ENCODE measurements at places on chromosomes 11 and 22. TPM values are rescaled to one million over a fixed set of nuclear protein-coding genes. Genes with fewer than 3 reads are reported as not detected.

Gene OR52I2
- not detected for total RNA-seq

Gene SYT8
- total RNA-seq = not detected

Gene SNX19
- total RNA-seq = 55.0 TPM

Gene PHF21B
- not detected for total RNA-seq

Gene TBX1
- total RNA-seq = 1.2 TPM

Gene CHST1
- 0.18 TPM for total RNA-seq

Gene BRD1
- 17.8 TPM for total RNA-seq

Gene CRYBB3
- total RNA-seq = not detected

Gene PRRG4
- not detected for total RNA-seq

Gene KRTAP5-1
- total RNA-seq = not detected

DNA sequence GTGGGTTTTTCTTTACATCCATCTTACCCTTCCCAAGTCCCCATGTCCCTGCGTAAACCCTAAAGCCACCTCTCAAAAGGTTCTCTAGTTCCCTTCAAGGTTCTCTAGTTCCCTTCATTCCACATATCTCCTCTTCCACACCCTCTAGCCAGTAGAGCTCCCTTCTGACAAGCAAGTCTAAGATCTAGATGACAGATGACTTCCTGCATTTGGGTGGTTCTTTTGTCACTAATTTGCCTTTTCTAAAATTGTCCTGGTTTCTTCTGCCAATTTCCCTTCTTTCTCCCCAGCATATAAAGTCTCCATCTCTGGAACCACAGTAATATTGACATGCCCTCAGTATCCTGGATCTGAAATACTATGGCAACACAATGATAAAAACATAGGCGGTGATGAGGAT, 7.8 kb downstream of the CD3E start:
- no peak for DNase-seq

GRCh38 chr11:46457021-46457420, 65.4 kb upstream of the CHRM4 start:
- DNase-seq = no peak

DNA sequence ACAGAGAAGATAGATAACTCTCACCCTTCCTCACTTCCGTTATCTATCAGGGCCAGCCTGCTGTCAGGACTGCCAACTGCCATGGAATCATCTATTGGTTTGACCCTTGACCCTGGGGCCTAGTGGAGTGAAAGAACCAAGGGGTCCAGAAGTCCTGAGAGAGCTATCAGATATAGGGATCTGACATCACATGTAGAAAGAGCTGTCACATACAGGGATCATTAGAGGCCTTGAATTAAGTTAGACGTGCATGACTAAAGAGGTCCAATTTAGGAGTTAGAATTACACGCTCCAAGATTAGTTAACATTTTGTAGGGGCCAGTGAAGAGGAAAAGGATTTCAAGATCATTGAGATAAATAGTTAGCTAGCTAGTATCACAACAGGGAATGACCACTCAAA, at the start of gene TMEM225:
Gene TMEM225 (minus strand): TSS at position 101 of the 400 bp plus-strand sequence. CDS start 245 bp downstream, outside the sequence.
- no peak for DNase-seq

DNA sequence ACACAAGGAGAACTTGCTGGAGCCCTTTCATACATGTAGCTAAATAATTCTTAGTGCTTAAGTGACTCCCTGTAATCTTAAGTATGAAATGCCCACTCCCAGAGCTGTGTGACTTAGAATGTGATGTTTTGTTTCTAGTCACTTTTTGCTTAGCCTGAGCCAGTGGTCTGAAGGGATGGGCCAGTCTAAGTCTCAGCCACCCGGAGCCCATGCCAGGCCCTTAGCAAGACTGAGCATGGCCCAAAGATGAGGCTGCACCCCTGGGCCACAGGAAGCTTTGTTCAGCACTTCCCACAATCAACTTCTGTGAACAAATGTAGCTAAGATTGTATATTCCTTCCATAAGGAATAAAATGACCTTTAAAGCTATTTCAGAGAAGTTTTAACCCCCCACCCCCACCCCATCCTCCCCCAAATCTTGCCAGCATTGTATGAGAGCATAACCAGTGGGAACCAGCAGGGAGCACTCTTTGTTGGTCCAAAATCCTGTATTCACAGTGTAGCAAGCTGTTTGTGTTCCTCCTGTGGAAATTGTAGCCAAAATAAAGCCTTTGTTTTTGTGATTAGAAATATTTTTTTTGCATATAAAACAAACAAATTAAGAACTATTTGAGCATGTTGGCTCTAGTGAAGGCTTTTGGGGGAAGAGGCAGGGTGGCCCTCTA, 73.8 kb upstream of the GAL start:
- peak; percentile 8 for DNase-seq

GRCh38 chr11:8871171-8871775, 39.7 kb upstream of the AKIP1 start:
- peak; percentile 90 for DNase-seq

- no peak for DNase-seq
Measured at GRCh38 chr11:107370390-107370789, 87.2 kb downstream of the CWF19L2 start.

GRCh38 chr22:36125434-36125833, 35.1 kb downstream of the APOL3 start:
- DNase-seq = no peak

- DNase-seq = no peak
Measured at GRCh38 chr11:63503492-63503891, 2.4 kb upstream of the LGALS12 start.

DNA sequence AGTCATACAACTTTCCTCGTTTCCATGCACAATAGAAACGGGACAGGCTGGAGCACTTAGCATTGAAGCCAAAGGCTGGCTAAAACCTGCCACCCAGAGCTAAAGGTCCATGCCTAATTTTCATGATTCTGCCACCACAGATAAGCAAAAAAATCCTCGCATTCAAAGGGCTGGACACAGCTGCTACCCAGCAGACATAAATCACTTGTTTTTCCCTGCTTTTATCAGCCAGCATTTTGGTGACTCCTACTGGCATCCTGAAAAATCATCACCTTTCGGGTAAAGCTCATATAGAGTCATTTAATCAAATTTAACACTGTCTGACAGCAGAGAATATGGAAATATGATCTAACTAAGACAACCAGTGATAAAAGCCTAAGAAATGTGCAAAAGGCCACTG, 37.9 kb downstream of the ALG9 start:
- peak; percentile 35 for DNase-seq

DNA sequence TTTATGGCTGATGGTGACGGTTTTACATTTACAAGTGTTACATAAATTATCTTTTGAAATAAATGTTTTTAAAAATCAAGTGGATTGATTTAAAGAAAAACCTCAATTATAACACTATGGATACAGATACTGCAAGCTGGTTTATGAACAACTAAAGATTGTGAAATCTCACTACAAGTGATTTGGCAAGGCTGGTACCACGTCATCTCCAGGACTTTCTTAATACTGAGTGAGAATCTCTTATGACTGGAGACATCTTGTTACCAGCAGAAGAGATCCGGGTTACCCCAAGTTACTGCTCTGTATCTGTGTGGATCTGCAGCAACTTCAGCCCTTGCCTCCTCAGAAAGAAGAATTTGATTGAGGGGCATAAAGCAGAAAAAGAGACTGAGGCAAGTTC, 452.9 kb downstream of the MN1 start:
- DNase-seq = peak; percentile 26

DNA sequence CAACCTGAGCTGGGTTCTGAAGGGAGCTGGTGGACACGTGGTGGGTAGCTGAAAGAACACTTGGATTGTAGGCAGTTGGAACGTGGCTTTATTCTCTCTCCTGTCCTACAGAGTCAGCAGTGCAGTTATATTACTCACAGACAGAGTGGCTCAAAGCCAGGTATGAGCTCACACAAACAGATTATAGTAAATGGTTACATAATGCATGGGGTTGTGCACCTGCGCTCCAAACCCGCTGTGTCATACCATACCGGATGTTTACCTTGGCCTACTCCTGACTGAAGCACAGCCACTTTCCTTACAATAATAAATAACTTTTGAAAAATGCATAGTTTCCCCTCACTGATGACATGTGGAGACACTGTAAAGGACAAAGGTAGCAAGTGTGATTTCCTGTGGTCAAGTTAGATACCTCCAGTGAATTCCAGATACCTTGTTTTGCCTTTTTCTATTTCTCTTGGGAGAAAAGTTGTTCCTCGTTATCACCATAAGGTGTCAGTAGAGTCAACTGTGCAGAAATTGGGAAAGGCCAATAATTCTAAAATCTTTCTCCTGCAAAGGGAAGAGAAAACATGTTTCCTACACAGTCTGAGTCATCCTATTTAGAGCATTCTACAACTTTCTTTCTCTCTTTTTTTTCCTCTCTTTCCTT, 13.5 kb downstream of the MS4A6A start:
- DNase-seq = no peak

DNA sequence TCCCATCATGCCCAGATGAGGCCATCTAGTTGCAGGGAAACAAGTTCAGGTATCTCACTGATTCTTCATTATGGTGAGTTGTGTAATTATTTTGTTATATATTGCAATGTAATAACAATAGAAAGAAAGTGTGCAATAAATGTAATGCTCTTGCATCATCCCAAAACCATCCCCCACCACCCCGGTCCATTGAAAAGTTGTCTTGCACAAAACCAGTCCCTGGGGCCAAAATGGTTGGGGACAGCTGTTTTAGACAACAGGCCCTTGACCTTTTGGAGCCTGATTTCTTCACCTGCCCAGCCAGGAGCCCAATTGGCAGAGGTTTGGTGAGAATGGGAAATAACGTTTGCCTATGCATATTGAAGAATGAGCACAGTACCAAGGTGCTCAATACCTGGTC, 15.9 kb downstream of the MPEG1 start:
- no peak for DNase-seq

DNA sequence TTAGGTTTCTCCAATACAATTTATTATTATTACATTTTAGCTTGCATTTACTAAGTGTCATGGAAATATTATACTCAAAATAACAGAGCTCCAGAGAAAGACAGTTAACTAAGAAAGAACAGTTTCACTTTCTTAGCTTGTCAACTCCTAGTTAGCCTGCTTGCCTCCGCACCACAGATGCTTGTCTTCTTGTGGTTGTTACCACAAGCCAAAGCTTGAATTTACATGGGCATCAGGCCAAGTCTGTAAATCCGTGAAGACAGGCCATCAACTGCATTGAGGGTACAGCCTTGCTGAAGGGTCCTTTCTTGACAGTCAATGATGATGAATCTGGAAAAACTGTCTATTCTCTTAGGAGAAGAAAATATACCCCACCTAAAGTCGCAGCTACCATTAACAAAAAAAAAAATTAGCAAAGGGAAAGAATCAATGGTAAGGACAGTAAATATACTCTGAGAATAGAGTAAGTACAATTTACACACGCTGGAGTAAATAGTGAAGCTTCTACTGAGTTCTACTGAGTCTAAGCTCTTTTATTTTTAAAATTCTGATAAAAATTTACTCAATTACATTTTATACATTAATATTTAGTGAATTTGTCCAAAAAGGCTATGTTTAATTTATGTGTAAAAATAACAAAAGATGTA, 15.6 kb upstream of the DENND5A start:
- DNase-seq = no peak

DNA sequence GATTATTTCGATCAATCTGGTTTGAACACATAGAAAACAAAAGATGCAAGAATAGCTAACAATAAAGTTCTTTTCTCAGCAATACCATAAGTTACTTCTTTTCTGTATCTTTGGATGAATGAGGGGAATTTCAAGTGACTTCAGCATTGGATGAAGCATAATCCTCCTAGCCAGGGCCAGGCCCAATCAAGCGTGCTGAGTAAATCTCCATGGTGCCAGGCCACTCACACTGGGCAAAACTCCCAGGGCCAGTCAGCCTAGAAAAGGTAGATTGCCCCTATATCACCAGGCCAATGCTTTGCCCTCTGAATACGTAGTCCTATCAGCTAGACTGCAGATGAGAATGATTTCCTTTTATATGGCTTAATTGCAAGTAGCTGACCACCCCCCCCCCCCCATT, 6.0 kb downstream of the CNTF start:
- peak; percentile 10 for DNase-seq

DNA sequence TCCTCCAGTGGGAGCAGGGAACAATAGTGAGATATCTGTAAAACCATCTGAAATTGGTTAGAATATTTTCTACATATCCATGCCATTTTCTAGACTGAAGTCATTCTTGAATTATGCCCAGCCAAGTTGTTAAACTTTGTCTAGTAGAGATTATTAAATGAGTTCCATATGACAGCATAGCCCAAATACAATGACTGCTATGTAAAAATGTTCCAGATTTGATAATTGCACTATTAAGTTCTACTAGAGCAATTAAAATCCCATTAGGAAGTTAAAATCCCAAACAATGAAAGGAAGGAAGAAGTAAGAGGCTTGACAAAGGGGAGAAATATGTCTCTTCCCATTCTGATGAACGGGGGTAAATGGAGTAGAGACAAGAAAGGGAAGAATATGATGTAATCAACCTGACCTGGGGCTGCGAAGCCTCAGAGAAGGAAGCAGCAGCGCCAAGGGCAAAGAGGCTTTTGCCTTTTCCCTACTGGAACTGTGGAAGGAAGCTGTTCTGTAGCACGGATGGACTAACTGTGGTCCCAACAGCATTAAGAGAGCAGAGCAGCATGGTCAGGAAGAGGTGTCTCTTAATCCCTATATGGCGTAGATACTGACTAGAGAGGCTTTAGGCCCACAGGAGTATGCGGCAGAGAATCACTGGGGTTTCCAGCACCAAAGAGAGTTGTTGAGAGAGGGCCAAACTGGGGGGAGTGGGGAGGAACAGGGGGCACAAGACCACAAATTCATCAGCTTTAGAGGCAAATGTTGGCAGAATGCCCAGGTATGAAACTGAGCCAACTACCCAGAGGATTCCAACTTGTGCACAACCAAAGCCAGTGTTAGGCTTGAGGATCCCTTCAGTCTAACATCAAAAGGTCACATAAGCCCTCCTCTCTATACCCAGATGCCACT, 26.7 kb downstream of the RRP8 start:
- DNase-seq = peak; percentile 63

DNA sequence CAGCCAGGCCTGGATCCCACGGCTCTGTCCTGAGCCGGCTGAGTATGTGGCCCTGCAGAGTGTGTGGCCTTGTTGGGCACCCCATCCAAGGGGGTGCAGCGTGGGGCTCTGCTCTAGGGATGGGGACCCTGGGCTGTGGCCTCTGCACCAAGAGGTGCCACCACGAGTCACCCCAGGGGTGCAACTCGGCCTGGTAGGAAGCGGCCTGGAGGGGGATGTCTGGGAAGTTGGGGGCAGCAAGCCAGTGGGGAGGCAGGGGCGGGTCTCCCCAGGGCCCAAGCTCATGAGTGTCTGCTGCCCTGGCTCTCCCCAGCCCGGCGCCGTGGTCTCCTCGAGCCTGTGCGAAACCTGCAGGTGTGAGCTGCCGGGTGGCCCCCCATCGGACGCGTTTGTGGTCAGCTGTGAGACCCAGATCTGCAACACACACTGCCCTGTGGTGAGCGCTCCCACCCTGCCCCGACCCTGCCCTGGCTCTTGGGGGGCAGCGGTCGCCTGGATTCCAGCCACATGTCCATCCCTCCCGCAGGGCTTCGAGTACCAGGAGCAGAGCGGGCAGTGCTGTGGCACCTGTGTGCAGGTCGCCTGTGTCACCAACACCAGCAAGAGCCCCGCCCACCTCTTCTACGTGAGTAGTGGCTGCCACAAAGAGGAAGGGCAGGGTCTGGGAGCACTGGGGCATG, 24.2 kb upstream of the MUC5B start:
- DNase-seq = no peak

DNA sequence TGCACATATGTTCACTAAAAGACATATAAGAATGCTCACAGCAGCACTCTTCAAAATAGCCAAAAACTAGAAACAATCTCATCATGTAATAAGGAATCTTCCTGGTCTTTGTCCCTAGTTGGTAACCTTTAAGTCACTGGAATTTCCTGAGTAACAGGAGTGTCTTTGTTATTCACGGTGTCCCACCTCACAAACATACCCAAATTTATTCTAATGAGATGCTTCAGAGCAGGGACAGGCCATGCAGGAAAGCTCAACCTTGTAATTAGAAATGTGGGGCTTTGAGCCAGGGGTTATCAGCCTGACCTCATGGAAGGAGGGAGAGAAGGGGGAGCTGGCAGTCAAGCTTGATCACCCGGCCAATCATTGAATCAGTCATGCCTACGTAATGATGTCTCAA, 40.3 kb upstream of the NFRKB start:
- DNase-seq = no peak
